ENCODE measurements at places on chromosomes 6 and 20. TPM values are rescaled to one million over a fixed set of nuclear protein-coding genes. Genes with fewer than 3 reads are reported as not detected.

RBBP8NL gene
- total RNA-seq, result not detected

GMPR gene
- 23.8 TPM for total RNA-seq

LY86 gene
- total RNA-seq, result 3.6 TPM

NOX3 gene
- not detected for total RNA-seq

- no peak overlapping the region for H3K4me3 ChIP-seq
- H3K4me1 ChIP-seq, result peaks cover 4% of the 10 kb centered on the region
These were observed 47.1 kb downstream of the SNAI1 start for GRCh38 chr20:50029697-50030461.

GRCh38 chr6:75397656-75398465 lies 95.7 kb downstream of the FILIP1 start:
- DNase-seq, result no peak
- peaks cover 4% of the 10 kb centered on the region for H3K4me1 ChIP-seq
- H3K36me3 ChIP-seq, result no peaks in the 10 kb centered on the region
- no peak overlapping the region for H3K4me3 ChIP-seq

- H3K4me3 ChIP-seq, result no peak overlapping the region
- no peak for DNase-seq
These were observed 104.5 kb upstream of the ADGRF1 start for GRCh38 chr6:47146431-47147174.

GRCh38 chr6:150191809-150192208 lies 49.0 kb downstream of the PPP1R14C start:
- peak; percentile 11 for DNase-seq
- no peak overlapping the region for H3K27ac ChIP-seq
- no peaks in the 10 kb centered on the region for H3K27me3 ChIP-seq
- no peak overlapping the region for H3K4me3 ChIP-seq
- no peaks in the 10 kb centered on the region for H3K36me3 ChIP-seq

DNA sequence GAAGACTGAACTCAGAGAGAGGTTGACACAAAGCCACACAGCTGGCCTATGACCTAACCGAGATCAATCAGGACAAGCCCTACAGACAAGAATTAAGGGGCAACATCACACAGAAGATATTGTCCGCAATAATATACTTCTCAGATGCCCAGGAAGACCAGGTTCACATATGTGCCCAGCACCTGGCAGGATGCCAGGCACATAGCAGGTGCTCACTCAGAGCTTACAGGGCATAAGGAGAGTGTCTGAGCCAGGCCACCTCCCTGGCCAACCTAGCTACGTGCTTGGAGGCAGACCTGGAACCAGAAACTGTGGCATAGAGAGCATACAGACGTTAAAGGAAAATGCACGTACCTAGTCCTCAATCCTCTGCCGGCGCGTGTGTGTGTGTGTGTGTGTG lies 87.0 kb upstream of the LRFN2 start:
- no peaks in the 10 kb centered on the region for H3K4me1 ChIP-seq
- no peak overlapping the region for H3K4me3 ChIP-seq
- peaks cover 1% of the 10 kb centered on the region for H3K27me3 ChIP-seq
- H3K27ac ChIP-seq, result no peak overlapping the region

DNA sequence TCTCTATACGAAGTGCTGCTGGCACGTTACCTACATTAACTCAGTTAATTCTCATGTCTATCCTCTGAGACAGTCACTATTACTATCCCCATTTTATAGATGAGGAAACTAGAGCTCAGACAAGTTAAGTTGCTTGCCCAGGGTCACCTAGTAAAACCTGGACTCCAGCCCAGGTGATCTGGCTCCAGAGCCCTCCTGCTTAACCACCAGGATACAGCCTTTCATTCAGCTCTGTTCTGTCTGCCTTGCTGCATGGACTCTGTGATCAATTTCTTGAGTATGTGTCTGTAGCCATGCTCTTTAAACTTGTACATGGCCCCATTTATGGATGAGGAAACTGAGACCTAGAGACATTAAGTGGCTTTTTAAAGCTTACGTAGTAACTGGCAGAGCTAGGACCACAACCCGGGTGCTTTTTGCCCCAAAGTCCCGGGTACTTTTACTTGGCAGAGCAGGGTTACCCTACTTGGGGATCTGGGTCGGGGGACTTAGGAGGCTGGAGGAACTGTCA lies 4.7 kb downstream of the CDKN1A start:
- peaks cover 3% of the 10 kb centered on the region for H3K36me3 ChIP-seq
- no peaks in the 10 kb centered on the region for H3K4me1 ChIP-seq
- H3K27me3 ChIP-seq, result no peaks in the 10 kb centered on the region
- no peak overlapping the region for H3K27ac ChIP-seq
- DNase-seq, result no peak

DNA sequence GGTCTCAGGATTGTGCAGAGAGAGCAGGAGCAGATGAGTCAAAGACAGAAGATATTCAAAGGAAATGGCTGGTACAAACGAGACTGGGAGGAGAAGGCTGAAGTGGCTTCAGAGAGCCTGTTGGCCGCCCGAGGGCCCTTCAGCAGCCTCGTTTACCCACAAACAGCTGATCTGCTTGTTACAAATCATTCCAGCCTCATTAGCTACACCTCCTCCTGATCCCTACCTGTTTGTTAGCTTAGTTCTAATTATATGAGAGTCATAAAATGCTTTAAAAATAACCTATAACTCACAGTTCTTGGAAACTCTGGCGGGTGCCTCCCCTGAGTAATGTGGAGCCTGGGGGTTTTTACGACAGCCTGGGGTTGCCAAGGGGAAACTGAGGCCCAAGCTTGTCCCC lies 12.6 kb downstream of the GLP1R start:
- no peak overlapping the region for H3K27ac ChIP-seq
- no peak for DNase-seq
- no peak overlapping the region for H3K4me3 ChIP-seq
- H3K27me3 ChIP-seq, result no peaks in the 10 kb centered on the region
- no peaks in the 10 kb centered on the region for H3K36me3 ChIP-seq

DNA sequence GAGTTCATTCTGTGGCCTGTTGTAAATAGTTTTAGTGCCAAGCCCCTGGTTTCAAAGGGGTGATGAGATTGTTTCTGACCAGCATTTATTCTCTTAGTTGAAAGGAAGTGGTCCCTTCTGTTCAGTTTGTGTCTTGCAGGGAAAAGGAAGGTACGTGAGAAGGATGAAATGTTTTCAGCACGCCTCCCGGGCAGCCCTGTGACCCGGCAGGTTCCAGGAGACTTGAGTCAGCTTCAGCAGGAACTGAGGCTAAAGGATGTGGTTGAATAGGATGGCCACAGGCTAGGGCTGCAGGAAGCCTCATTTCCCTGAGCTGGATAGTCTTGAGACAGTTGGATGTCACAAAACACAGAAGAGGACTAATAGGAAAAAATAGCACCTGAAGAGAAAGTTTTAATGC lies 132.4 kb upstream of the SYNDIG1 start:
- no peak overlapping the region for H3K27ac ChIP-seq
- no peaks in the 10 kb centered on the region for H3K27me3 ChIP-seq
- H3K4me3 ChIP-seq, result no peak overlapping the region
- no peaks in the 10 kb centered on the region for H3K4me1 ChIP-seq

GRCh38 chr20:19205981-19206396 lies 6.5 kb upstream of the SLC24A3 start:
- DNase-seq, result peak; percentile 70
- no peak overlapping the region for H3K4me3 ChIP-seq
- H3K27ac ChIP-seq, result no peak overlapping the region
- no peaks in the 10 kb centered on the region for H3K36me3 ChIP-seq

DNA sequence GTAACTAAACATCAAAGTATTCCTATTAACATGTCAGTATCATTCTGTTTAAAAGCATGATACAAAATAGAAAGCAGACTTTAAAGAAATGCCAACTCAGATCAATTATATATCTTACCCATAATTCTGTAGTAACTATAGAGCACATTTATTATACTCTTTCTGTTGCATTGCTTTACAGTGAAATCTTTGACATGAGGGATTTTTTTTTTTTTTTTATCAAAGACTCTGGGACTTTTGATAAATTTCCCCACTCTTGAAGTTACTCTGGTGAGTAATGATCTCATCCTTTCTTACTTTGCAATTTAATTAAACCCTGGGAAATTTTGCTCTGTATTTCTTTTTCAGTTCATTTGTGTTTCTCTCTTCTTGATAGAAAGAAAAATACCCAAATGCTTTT lies 17.4 kb downstream of the ADGRF4 start:
- no peaks in the 10 kb centered on the region for H3K27me3 ChIP-seq
- DNase-seq, result no peak
- H3K4me3 ChIP-seq, result no peak overlapping the region

DNA sequence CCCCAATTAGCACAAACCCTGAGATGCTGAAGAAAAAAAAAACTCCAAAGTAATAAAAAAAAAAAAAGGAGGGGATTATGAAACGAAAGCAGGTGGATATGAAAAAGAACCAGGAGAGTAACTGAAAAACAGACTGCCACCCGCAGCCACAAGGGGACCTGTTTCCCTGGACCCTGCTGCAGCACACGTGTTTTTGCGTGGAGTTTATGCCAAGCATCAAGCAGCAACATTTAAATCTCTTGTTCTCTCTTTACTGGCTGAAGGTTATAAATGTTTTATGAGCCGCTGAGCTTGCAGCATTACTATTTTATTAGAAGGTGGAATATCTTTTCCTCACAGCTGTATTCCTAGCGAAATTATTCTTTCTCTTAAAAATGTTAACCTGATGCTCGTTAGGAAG lies 131.6 kb upstream of the OLIG3 start:
- H3K27ac ChIP-seq, result no peak overlapping the region
- no peaks in the 10 kb centered on the region for H3K27me3 ChIP-seq
- H3K4me3 ChIP-seq, result no peak overlapping the region
- H3K4me1 ChIP-seq, result no peaks in the 10 kb centered on the region
- DNase-seq, result no peak

- no peaks in the 10 kb centered on the region for H3K4me1 ChIP-seq
- H3K4me3 ChIP-seq, result no peak overlapping the region
- no peaks in the 10 kb centered on the region for H3K36me3 ChIP-seq
- H3K27me3 ChIP-seq, result no peaks in the 10 kb centered on the region
These were observed 49.7 kb downstream of the SYNE1 start for GRCh38 chr6:152587473-152587872.

DNA sequence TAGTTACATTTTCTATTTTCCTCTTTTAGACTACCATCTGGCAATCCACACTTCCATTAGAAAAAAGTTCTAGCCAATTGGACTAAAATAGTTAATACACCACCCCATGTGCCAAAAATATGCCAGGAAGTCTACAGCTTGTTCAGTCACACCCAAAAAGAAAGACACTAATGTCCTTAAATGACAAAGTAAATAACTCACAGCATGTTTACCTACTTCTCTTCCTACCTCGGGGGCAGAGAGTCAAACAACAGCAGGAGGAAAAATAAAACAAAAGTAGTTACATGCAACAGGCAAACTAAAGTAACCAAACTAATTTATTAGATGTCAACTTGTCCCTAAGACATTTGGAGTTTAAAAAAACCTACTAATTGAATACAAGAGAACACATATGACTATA lies 57.0 kb downstream of the UBE3D start:
- no peak for DNase-seq
- H3K4me1 ChIP-seq, result no peaks in the 10 kb centered on the region
- H3K27me3 ChIP-seq, result no peaks in the 10 kb centered on the region
- H3K36me3 ChIP-seq, result no peaks in the 10 kb centered on the region
- H3K4me3 ChIP-seq, result no peak overlapping the region
- no peak overlapping the region for H3K27ac ChIP-seq

DNA sequence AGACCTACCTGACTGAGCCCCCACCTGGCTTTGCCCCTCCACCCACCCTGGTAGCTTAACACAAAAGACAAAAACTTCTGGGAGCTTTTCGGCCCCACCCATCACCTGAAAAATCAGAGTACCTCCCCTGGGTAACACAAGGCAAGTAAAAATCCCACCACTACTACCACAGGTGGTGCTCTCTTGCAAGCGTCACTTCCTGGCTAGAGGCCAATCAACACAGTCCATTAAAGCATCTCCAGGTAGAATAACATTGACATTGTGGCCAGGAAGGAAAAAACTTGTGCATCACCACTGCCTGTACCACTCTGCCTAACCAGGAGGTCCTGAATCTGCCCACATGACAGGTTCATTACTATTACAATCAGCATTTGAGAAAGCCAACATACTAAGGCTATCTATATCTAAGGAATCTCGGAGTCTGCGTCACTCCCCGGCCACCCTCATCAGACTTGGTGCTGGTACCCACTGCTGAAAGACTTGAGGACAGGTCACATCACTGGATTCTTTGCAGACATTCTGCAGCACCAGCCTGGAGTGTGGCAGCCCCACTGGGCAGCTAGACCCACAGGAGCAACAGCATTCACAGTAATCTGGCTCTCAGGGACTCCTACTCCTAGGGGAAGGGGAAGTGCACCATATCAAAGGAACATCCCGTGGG lies 125.9 kb downstream of the CDK19 start:
- H3K4me3 ChIP-seq, result no peak overlapping the region
- H3K27me3 ChIP-seq, result no peaks in the 10 kb centered on the region
- no peaks in the 10 kb centered on the region for H3K36me3 ChIP-seq
- no peak overlapping the region for H3K27ac ChIP-seq

- no peaks in the 10 kb centered on the region for H3K4me1 ChIP-seq
- no peaks in the 10 kb centered on the region for H3K27me3 ChIP-seq
- H3K4me3 ChIP-seq, result no peak overlapping the region
- no peak overlapping the region for H3K27ac ChIP-seq
- no peak for DNase-seq
These were observed 367.7 kb downstream of the CDH4 start for GRCh38 chr20:61619751-61620150.

- DNase-seq, result no peak
- no peaks in the 10 kb centered on the region for H3K4me1 ChIP-seq
- H3K4me3 ChIP-seq, result no peak overlapping the region
These were observed 56.7 kb downstream of the TRIM38 start for GRCh38 chr6:26019261-26019830.

DNA sequence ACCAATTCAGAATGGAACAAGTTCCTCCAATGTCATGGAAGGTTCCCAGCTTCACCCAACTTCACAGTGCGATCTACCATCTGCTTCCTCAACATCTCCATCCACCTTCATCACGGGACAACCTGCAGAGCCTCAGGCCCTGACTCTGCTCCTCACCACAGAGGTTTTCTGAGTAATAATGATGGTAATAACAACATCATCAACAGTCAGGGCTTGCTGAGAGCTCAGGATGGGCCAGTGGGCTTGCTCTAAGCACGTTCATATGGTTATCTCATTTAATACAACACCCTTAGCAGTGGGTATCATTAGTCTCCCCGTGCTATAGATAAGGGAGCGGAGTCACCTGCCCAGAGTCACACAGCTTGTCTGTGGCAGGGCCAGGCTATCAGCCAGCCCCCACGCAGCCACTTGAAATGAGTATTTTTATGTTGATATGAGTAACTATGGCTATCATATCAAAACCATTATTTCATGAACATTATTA lies 38.6 kb downstream of the PREX1 start:
- H3K4me1 ChIP-seq, result peaks cover 4% of the 10 kb centered on the region
- DNase-seq, result no peak
- H3K27me3 ChIP-seq, result no peaks in the 10 kb centered on the region
- H3K36me3 ChIP-seq, result no peaks in the 10 kb centered on the region
- no peak overlapping the region for H3K4me3 ChIP-seq
